ENCODE measurements at places on chromosomes 6 and 20.

GRCh38 chr6:63576985-63577712 is 4.9 kb downstream of the LOC128125822 start:
- no peak for DNase-seq

- DNase-seq = no peak
Measured at GRCh38 chr20:48965189-48965910, 43.8 kb downstream of the ARFGEF2 start.

DNA sequence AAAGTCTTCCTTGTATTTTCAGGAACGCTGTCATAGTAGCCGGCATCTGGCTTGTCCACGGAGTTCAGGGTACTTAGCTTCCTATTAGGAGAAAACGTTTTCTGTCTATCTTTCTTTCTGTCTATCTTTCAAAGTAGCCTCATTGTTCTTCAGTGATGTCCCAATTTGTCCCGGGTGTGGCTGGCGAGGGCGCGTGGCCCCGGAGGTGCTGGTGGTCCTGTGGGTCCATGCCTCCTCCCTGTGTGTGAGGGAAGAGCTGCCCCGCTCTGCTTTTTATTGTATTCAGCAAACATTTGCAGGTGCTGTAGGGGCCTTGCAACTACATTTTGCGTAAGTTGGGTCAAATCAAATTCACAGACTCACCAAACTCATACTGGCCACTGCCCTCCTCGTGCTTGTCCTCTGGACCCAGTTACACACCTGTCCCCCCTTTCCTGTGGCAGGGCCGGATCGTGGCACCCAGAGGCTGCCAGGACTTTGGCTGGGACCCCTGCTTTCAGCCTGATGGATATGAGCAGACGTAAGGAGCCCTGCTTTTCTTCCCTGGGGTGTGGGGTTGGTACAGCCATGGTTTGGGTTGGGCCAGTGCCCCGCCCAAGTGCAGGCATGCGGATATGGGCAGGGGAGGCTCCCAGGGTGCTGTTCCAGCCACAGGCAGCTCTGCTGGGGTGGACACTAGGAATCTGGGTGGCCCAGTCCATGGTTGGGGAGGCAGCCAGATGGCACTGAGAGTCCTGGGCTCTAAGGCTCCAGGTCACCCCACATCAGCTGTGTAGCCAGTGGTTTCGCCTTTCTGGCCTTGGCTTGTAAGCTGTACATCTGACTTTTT is 12.3 kb downstream of the ITPA start:
- no peak for DNase-seq

- DNase-seq = no peak
Measured at GRCh38 chr6:131875647-131876046, 67.8 kb downstream of the ENPP1 start.

DNA sequence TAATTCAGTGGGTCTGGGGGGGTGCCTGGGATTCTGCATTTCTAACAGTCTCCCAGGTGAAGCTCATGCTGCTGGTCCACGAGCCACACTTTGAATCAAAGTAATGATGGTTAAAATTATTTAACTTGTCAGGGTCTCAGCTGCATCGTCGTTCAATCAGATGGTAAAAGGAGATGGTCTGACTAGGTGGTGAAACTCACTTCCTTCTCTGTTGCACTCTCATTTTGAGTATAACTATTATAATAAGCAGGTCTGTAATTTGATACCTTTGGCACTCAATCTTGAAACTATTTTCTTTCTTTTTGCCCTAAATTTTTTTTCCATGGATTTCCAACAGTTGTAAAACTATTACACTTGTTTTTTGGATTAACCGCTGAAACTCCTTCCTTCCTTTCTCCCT is 292.5 kb downstream of the FARS2 start:
- DNase-seq = no peak

DNA sequence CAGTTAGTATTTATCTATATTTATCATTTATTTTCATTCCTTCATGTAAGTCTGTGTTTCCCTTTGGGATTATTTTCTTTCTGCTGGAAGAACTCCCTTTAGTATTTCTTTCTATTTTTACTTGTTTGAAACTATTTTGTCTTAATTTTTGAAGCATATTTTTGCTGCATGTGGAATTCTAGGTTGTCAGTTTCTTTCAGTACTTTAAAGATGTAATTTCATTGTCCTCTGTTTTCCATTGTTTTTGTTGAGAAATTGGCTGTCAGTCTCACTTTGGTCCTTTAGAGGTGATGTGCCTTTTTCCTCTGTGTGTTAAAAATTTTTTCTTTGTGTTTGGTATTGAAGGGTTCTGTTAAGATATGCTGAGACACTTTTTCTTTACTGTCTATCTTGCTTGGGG is 17.1 kb downstream of the RNF182 start:
- DNase-seq = no peak

DNA sequence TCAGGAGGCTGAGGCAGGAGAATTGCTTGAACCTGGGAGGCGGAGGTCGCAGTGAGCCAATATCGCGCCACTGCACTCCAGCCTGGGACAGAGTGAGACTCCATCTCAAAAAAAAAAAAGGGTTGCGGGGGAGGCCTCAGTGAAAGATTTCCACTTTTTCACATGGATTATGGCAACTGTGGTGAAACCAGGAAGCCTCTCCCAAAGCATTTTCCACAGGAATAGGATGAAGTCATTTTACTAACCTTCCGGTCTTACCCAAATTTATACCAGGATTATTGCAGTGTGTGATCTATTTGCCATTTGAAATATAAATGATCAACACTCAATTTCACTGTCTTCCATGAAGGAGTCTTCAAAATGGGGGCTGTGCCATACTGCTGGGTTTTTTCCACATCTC is 93.6 kb upstream of the FAM8A1 start:
- DNase-seq = no peak

GRCh38 chr6:27650620-27651370 is 177.9 kb upstream of the ZNF184 start:
- no peak for DNase-seq

GRCh38 chr6:147586044-147586443 is 77.6 kb downstream of the SAMD5 start:
- DNase-seq = no peak

DNA sequence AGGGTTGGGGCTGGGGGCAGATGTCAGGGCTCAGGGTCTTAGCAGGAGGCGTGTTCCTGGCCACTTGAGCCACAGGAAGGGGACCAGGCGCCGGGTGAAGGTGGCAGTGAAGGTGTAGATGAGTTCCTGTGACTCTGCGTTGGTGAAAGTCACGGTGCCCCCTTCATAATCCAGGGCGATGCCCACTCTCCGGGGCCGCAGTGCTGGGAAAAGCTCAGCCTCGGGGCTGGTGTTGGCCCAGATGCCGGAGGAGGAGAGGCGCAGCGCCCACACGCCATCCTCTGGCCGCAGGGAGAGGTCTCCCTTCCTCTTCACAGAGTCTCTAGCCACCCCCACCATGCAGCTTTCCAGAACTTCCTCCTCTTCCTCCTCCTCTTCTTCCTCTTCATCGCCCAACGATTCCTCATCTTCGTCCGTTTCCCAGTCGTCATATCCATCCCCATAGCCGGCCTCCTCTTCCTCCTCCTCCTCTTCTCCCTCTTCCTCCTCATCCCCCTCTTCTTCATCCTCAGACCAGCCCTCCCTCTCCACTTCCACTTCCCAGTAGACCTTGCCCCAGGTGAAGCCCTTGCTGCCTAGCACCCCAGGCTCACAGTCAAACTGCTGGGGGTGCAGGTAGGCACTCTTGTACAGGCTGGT is 22.6 kb downstream of the TRIM15 start:
- no peak for DNase-seq

All from stimulated activated CD8-positive, alpha-beta memory T cell treated with anti-CD3 and anti-CD28 coated beads, Interleukin-12 subunit alpha, Interleukin-12 subunit beta, amount 100 ng/mL, for 4 hours (primary cell).